Right kidney (tissue), 9 donors: ENCODE measurements at places on chromosomes 7 and 10.

- DNase-seq: no peak
These were observed 268.5 kb upstream of the AKR1E2 start for GRCh38 chr10:4557469-4557868.

DNA sequence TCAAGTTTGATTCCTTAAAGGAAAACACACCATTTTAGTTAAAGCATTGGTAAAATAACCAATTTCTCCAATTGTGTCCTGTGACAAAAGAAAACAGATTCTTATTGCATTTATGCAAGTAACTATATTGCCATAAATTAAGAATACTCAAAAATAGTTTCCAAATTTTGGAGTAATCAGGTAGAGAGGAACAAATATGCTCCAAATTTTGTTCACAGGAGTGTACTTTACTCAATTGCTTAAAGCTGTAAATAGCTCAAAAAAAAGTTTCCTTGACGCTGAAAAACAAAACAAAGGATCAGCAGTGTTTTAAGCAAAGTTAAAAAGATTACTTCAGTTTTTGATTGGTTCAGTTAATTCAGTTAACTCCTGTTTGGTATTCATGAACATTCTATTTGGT, 52.2 kb upstream of the INHBA start:
- no peak for DNase-seq

GRCh38 chr7:158567153-158567603, 20.4 kb downstream of the PTPRN2 start:
- no peak for DNase-seq

GRCh38 chr10:30022590-30022989, 36.8 kb downstream of the JCAD start:
- DNase-seq: no peak

GRCh38 chr7:5420067-5420880, 3.4 kb downstream of the TNRC18 start:
- peak; percentile 80 for DNase-seq

GRCh38 chr10:47207894-47208469, 92.0 kb upstream of the GDF10 start:
- no peak for DNase-seq

DNA sequence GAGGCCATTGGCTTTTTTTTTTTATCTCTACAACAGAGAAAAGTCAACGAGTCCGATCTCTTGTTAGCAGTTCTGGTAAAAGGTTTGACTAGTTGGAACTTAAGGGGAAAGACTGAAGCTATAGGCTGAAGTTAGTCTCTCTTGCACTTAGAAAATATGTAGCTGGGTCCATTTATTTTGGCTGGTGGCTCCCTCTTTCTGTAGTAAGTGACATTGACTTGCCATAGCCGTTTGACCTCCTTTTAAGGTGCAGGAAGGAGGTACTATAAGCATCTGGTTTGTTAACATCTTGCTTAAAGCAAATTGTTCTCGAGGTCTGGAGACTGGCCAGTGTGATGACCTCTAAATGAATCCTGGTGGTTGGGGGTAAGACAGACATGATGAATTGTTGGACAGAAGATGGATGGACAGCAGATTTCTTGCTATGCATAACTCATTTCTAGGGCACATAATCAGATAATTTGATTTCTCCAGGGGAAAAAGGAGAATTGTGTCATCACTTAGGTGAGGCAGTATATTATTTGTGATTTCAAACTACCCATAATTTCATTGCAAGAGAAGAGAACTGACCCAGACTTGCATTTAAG, 356.3 kb upstream of the GALNT17 start:
- DNase-seq: no peak

DNA sequence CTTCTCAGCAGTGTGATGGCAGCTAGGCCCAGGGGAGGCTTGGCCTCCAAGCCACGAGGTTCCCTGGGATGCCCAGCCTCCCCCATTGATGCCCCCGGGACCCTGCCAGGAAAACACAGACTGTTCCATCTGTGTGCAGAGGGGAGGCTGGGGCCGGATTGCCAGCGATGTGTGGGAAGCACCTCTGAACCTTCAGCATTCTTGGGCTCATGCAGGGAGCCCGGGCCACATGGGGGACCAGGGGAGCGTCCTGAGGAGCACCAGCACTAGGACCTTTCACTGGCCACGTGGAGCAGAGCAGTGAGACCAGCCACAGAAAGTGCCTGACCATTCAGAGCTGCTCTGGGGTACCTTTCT, 2.6 kb downstream of the IMPDH1 start:
- no peak for DNase-seq

GRCh38 chr10:10803278-10803677, 214.4 kb upstream of the CELF2 start:
- DNase-seq: no peak

DNA sequence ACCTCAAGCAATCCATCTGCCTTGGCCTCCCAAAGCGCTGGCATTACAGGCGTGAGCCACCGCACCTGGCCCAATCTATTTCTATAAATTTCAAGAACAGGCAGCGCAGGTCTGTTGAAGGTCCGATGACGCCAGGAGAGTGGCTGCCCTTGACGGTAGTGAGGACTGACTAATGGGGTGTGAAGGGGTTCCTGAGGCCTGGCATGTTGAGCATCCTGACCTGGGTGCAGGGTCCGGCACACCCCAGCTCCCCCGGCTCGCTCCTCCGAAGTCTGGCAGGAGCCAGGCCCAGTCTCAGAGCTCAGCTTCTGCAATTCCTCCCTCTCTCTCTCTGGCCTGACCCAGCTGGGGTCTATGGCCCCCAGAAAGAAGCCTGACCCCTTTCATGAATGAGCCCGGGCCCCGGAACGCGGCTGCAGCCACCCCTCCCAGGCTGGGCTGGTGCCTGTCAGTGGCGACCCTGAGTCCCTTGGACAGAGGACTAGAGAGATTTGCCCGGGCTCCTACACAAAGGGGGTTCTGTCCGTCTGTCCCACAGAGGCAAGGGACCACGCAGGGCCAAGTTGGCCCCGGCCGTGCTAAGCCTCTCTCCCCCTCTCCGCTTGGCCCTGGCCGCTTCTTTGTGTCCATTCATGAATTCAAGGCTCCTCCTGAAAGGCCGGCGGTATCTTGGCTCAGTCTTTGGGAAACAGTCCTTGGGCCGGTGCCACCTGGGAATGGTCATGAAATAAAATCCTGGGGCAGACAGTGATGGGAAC, 18.8 kb downstream of the MMD2 start:
- DNase-seq: no peak

DNA sequence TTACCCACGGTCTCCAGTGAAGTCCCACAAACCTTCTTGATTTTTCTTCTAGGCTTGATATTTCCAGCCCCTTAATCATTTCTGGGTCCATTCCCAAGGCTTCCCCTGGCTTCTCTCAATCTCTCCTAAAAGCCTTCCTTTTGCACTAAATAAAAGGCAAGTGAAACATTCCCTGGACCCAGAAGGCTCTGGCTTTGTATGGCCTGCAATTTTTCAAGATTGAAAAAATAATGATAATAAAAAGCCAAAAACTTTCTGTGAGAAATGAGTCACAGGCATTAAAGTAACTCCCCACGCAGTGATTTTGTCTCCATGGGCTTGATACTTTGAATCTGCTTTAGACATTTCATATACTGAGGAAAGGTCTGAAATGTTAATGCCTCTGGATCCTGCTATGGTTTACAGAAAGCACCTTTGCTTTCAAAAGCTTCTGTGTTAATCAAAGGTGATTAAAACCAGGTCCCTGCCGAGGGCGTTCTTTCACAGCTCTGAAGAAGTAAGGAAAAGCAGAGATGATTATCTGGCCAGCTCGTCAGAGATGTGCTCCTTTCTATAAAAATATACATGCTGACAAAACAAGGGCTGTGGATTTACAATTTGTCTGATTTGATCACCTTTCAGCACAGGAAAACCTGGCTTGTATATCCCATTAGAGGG, 118.9 kb upstream of the TMEM72 start:
- no peak for DNase-seq

GRCh38 chr10:52082307-52082706, 231.8 kb upstream of the DKK1 start:
- DNase-seq: no peak

DNA sequence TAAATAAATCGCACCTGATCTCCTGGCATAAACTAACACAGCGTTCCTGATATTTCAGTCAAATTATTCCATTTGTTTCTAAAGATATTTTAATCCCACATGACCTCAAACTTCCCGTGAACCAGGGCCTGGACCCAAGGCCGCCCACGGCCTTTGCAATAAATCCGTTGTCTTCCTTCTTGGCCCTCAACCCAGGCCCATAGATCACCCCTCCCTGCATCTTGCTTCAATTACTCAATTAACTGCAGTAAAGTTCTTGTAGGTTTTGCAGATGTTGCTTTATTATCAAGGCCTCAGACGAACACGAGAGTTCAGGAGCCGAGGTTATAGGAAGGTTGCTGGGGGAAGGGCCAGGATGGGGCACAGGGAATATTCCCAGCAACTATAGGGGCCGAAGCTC, 249.4 kb downstream of the RAB11FIP2 start:
- no peak for DNase-seq

DNA sequence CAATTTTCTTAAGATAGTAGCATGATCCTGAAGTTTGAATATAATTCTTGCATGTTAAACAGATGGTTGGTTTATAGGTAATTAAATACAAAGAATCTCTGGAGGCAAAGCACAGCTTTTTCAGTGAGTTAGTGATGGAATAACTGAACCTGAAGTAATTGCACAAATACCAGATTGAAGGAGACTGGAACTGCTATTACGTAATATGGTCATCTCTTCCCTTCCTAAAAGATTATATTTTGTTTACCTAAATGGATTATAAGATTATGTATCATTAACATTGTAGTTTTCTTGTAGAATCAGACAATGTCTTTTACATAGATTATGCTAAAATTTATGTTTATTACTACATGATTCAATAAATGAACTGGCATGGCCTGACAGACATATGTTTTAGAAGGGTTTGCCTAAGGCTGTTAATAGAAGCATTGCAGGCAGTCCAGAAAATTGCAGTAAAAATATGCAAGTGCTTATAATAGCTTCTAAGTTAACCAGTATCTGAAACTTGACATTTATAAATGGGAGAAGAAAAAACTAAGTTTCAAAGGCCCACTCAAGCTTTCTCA, 35.8 kb upstream of the GPR37 start:
- no peak for DNase-seq

GRCh38 chr7:45703911-45704682, 129.9 kb downstream of the ADCY1 start:
- DNase-seq: no peak

DNA sequence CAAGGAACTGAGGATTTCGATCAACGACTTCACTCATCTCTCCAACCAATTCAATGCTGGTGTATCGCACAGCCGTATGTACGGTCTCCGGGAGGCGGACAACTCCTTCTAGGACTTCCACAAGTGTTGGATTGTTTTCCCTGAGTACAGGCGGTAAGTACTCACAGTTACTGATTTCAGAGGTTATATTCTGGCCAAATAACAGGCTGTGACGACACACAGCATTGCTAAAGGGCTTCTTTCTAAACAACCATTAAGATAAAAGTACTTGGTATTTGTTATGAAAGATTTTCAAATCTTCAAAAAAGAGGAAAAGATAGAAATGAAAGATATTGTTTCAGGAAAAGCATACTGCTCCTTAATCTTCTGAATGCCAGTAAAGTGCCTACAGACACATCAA, 52.2 kb downstream of the IRF5 start:
- no peak for DNase-seq

- no peak for DNase-seq
These were observed 901.7 kb downstream of the KCNMA1 start for GRCh38 chr10:76735866-76736265.

- DNase-seq: no peak
These were observed 103.3 kb downstream of the ACTR3B start for GRCh38 chr7:152862856-152863255.

GRCh38 chr10:92010047-92010735, 86.6 kb downstream of the BTAF1 start:
- no peak for DNase-seq

- DNase-seq: no peak
These were observed 96.3 kb upstream of the ARMC3 start for GRCh38 chr10:22831586-22831985.

GRCh38 chr7:131882321-131882720, 325.9 kb upstream of the PODXL start:
- DNase-seq: no peak

DNA sequence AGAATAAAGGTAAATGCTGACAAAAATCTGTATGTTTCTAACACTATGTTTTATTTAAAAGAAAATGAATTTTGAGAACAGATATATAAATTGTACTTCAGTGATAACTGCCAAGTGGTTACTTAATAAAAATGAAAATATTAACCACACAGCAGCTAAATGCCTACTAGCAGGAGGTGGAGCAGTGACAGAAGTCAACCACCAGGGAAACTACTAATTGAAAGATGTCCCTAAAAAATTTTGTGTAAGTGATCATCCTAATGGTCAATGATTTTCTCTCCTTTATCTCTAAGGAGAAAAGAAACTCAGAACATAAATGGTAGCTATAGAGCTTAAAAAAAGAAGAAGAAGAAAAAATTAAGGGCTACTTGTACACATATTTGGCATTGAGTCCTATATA, 22.9 kb downstream of the WNT16 start:
- DNase-seq: no peak

DNA sequence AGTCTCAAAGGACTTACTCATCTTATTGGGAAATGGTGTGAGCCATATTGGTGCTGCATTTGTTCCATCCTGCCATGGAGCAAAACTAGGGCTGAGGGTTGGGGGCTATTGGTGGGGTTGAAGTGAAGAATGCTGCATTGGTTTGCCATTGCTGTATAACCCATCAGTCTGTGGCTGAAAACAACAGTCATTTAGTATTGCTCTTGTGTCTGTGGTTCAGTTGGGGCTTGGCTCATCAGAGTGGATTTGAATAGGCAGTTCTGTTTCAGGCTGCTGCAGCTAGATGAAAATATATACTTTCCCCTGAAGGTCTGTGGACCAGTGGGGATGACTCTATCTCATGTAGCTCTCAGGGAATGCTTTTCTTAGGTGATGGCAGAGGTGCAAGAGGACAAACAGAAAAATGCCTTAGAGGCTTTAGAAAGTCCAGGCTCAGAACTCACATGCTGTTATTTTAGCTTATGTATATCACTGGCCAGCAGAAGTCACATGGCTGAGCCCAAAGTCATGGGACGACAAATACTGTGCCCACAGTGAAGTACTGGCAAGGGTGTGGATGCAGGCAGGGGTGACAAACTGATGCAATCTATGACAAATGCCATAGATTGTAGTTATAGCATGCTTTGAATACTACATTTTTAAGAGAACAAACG, 15.2 kb upstream of the EXOC6 start:
- no peak for DNase-seq

DNA sequence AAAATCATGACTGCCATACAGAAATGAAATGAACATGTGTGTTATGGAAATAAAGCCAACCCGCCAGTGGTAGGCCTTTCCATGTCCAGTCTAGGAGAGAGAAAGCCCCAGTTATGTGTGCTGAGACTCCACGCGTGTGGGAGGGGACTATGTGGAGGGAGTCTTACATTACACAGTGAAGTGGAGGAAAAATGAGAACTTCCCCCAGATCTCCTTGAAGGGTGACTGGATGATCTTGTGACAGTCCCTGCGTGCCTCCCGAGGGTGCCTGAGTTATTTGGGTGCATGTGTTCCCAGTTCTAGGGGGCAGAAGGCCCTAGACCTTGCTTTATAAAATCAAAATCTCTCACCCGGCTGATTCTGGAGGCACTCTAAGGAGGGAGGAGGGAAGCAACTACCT, 24.2 kb downstream of the UPP1 start:
- DNase-seq: no peak

- no peak for DNase-seq
These were observed 724 bp downstream of the BBIP1 start for GRCh38 chr10:110918269-110918642.

GRCh38 chr7:2471396-2471795, 4.8 kb downstream of the GRIFIN start:
- DNase-seq: no peak

- no peak for DNase-seq
These were observed 456.7 kb upstream of the FOXK1 start for GRCh38 chr7:4225361-4225771.

GRCh38 chr10:1189166-1190051, 133.2 kb downstream of the WDR37 start:
- DNase-seq: no peak
